ENCODE measurements at places on chromosomes 4 and X.

DNA sequence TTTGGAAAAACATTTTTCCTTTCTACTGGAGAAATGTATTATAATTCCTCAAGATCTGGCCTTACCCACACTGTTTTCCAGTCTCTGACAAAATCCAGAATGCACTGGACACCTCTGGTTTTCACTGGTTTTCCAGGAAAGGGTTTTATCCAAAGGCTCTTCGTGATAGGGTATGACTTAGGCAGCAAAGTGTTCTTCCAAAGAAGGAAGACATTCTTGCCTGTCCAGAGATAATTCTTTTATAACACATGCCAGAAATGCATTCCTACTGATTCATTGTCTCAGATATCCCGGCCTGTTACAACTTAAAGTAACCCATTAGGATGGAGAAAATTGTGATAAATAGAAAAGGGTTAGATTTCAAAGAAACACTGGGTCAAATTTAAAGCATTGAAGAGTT, 2343.1 kb downstream of the PCDH7 start:
- no peak for DNase-seq

DNA sequence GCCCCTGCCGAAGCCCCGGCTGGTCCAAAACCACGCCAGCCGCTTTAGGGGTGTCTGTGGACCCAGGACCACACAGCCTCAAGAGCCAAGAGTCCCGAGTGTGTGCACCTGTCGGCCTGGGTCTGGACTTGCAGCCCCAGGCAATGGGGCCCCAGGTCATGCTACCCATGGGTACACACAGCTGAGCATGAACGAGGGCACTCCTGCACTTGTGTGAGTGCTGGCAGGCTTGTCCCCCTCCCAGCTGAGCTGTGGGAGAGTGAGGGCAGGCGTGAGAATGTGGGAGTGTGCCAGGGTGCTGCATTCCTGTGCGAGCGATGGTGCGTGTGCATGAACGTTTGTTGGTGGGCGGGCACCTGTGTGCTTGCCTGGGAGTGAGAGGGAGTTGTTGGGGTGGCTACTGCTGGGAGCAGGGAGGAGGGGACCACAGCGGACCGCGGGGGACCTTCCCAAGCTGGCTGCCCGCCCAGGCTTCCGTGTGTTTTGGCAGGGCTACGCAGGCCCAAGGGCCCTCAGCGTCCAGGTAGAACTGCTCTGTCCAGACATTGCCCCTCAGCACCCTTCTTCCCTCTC, 30.8 kb downstream of the BLOC1S4 start:
- no peak for DNase-seq

GRCh38 chr4:159178979-159179969, 76.4 kb downstream of the RAPGEF2 start:
- DNase-seq, result no peak

GRCh38 chr4:38040619-38041018, 80.4 kb downstream of the PTTG2 start:
- DNase-seq, result no peak

DNA sequence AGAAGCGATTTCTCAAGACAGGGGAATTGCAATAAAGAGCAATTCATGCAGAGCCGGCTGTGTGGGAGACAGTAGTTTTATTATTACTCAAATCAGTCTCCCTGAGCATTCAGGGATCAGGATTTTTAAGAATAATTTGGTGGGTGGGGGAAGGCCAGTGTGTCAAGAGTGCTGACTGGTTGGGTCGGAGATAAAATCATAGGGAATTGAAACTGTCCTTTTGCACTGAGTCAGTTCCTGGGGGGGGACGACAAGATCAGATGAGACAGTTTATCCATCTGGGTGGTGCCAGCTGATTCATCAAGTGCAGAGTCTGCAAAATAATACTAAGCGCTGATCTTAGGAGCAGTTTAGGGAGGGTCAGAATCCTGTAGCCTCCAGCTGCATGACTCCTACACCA, 502.4 kb downstream of the NLGN4X start:
- DNase-seq, result no peak

- DNase-seq, result no peak
Observed at GRCh38 chrX:40108162-40108958, 10.6 kb upstream of the BCOR start.

DNA sequence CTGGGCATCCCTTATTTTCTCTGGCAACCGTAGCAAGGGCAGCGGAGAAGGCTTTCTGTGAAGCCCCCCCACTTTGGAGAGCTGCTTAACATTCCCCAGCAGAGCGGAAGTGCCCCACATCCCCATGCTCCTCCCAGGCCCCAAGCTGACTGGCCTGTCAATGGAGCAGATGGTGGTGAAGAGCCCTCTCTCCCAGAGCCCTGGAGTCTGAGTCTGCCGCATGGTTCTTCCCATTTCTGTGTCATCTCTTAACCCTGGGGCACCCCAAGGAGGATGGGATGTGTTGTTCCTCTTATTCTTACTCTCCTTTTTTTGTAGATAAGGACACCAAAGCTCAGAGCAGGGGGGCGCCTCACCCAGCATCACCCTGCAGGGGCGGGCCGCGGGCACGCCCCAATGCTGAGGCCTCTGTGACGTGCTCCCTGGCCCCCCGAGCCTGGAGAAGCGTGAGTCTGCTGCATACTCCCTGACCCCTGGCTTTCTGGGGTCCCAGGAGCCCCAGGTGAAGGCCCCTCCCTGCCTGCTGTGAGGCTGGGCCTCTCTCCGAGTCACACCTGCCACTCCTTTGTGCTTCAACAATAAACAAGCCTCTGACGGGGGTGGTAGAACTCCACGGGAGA, 35.9 kb downstream of the ADRA2C start:
- no peak for DNase-seq

GRCh38 chrX:17735406-17735805, 1.9 kb upstream of the SCML1 start:
- no peak for DNase-seq

GRCh38 chr4:6674500-6675149, 19.1 kb upstream of the S100P start:
- DNase-seq, result peak; percentile 55

Measured in stimulated activated CD4-positive, alpha-beta T cell treated with anti-CD3 and anti-CD28 coated beads, Interleukin-1b, Interleukin-23, amount 100 ng/mL, for 4 hours (primary cell).